ENCODE measurements at places on chromosomes 11 and 22. TPM values are rescaled to one million over a fixed set of nuclear protein-coding genes. Genes with fewer than 3 reads are reported as not detected.

Gene C1QTNF5
- total RNA-seq, result not detected

GRCh38 chr11:16805938-16806337 lies 67.5 kb downstream of the C11orf58 start:
- H3K27ac ChIP-seq, result no peak overlapping the region
- DNase-seq, result no peak
- H3K4me1 ChIP-seq, result no peaks in the 10 kb centered on the region
- no peaks in the 10 kb centered on the region for H3K27me3 ChIP-seq
- H3K4me3 ChIP-seq, result no peak overlapping the region
- no peaks in the 10 kb centered on the region for H3K36me3 ChIP-seq

Gene XRCC6
- total RNA-seq, result 424 TPM

Gene DMC1
- total RNA-seq, result 14.2 TPM

GRCh38 chr11:43866520-43866919 lies 14.1 kb upstream of the ALKBH3 start:
- no peak overlapping the region for H3K27ac ChIP-seq
- peaks cover 13% of the 10 kb centered on the region for H3K27me3 ChIP-seq
- no peak for DNase-seq
- no peak overlapping the region for H3K4me3 ChIP-seq

Gene SERPIND1
- total RNA-seq, result not detected

GRCh38 chr11:108221911-108222573 lies 396 bp downstream of the NPAT start:
- peaks cover 48% of the 10 kb centered on the region for H3K36me3 ChIP-seq
- peak; percentile 61 for DNase-seq
- H3K27me3 ChIP-seq, result no peaks in the 10 kb centered on the region
- H3K27ac ChIP-seq, result no peak overlapping the region

- peaks cover 26% of the 10 kb centered on the region for H3K36me3 ChIP-seq
- peaks cover 4% of the 10 kb centered on the region for H3K27me3 ChIP-seq
- H3K4me3 ChIP-seq, result peak overlapping the region; percentile 91
- DNase-seq, result no peak
Measured at GRCh38 chr11:106021181-106021966, 666 bp downstream of the MSANTD4 start.

DNA sequence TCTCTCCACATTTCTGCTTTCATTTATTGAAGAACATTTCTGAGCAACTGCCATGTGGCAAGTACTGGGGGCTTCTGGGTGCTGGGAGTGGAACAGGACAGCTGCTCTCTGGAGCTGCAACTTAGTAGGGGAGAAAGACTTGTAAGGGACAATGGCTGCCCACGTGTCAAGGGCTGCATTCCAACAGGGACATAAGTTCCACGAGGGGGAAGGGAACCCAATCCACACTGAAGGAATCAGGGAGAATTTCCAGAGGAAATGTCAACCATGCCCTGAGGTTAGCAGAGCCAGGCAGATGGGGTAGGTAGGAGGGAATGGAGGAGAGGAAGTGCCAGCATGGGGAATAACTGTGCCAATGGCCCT lies 1.7 kb downstream of the MAPK8IP2 start:
- no peak for DNase-seq
- H3K27ac ChIP-seq, result no peak overlapping the region
- no peaks in the 10 kb centered on the region for H3K36me3 ChIP-seq
- H3K4me1 ChIP-seq, result peaks cover 6% of the 10 kb centered on the region
- peaks cover 35% of the 10 kb centered on the region for H3K27me3 ChIP-seq

DNA sequence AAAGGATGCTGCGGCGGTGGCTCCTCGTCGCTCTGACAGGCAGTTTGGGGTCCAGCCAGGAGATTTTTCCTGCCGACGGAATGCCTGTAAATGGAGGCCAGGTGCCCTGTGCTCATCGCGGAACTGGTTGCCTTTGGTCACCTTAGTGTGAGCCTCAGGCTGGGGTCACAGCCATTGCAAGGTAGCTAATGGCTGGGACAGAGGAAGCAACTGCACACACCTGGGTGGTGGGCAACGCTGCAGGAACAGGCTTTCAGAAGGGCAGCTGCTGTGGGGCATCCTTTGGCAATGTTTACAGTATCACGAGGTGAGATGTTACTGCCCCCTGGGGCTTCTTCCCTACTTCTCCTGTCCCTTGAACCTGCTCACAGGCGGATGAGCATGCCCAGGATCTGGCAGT lies 205.5 kb downstream of the GRIK4 start:
- no peak for DNase-seq
- no peak overlapping the region for H3K27ac ChIP-seq
- no peak overlapping the region for H3K4me3 ChIP-seq
- H3K4me1 ChIP-seq, result no peaks in the 10 kb centered on the region
- H3K36me3 ChIP-seq, result no peaks in the 10 kb centered on the region
- peaks cover 17% of the 10 kb centered on the region for H3K27me3 ChIP-seq

Data from activated CD8-positive, alpha-beta T cell treated with anti-CD3 and anti-CD28 coated beads for 36 hours (primary cell).